ENCODE measurements at places on chromosomes 6 and 20. TPM values are rescaled to one million over a fixed set of nuclear protein-coding genes. Genes with fewer than 3 reads are reported as not detected.

Gene SAMD3
- total RNA-seq = not detected

Gene OR2B2
- total RNA-seq = not detected

Gene SRSF12
- 1.9 TPM for total RNA-seq

Gene ZNF165
- total RNA-seq = 1.4 TPM

Gene PAK5
- not detected for total RNA-seq

Gene PNLDC1
- not detected for total RNA-seq

Gene DCBLD1
- total RNA-seq = 30.5 TPM

Gene TNFRSF6B
- total RNA-seq = 1.4 TPM

Gene NFATC2
- 9.2 TPM for total RNA-seq

Gene SLC17A2
- total RNA-seq = not detected

Gene CST7
- total RNA-seq = not detected

Gene CD93
- not detected for total RNA-seq

Gene TTI1
- 21.6 TPM for total RNA-seq

Gene ATP9A
- 10.8 TPM for total RNA-seq

Gene MAP3K5
- 2.3 TPM for total RNA-seq

Gene NEU1
- 30.5 TPM for total RNA-seq

Gene KHDC1
- 4.1 TPM for total RNA-seq

Gene GPX5
- total RNA-seq = not detected

Gene TAGAP
- not detected for total RNA-seq

Gene ROS1
- total RNA-seq = 0.14 TPM

Gene RPL10A
- total RNA-seq = 1,536 TPM

Gene TBX18
- total RNA-seq = 15.8 TPM

Gene FOXA2
- total RNA-seq = 13.0 TPM

Gene TRDN
- total RNA-seq = not detected

Gene SIRPD
- not detected for total RNA-seq

Gene PRSS16
- total RNA-seq = 4.0 TPM

Gene ARMH2
- total RNA-seq = not detected

Gene RBPJL
- not detected for total RNA-seq

Gene SLC22A2
- total RNA-seq = not detected

Gene SIRPB1
- 0.84 TPM for total RNA-seq

Gene CST9L
- not detected for total RNA-seq

Data from A549 treated with ZK216348 at 1 μM for 4 hours (cell line).